Activated CD4-positive, alpha-beta T cell treated with anti-CD3 and anti-CD28 coated beads, Interleukin-2, amount 50 U/mL, for 4 hours (primary cell): ENCODE measurements at places on chromosomes 11 and 22.
A peak's percentile ranks its signal among the peaks of the same experiment; 100 is the strongest.

DNA sequence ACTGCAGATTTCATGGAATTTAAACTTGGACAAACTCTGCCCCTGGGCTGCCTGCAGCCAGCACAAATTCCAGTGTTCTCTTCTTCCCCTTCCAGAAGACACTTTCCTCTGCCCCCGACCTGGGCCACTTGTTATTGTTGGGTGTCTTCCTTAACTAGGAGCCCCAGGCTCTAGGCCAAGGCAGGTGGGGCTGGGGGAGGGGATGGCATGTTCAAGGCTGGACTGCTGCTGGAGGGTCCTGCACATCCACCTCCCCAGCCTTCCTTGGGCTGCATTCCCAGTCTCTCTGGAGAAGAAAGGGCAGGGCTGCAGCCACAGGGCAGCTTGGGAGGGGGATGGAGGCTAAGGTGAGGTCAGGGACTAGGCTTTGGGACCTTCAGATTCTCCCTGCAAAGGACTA is 11.5 kb upstream of the SLC22A6 start:
- DNase-seq, result no peak

- DNase-seq, result no peak
These were observed 14.2 kb downstream of the SCYL1 start for GRCh38 chr11:65538915-65539743.

GRCh38 chr11:101759771-101760450 is 154.9 kb upstream of the CEP126 start:
- no peak for DNase-seq

- DNase-seq, result no peak
These were observed 217.9 kb downstream of the DSCAML1 start for GRCh38 chr11:117579161-117579560.

- DNase-seq, result no peak
These were observed 58.0 kb downstream of the KCNJ1 start for GRCh38 chr11:128809128-128809527.

- peak; percentile 33 for DNase-seq
These were observed 43.5 kb upstream of the TCF20 start for GRCh38 chr22:42313804-42314581.

- DNase-seq, result no peak
These were observed 1035.8 kb downstream of the TBC1D22A start for GRCh38 chr22:47798229-47798628.

DNA sequence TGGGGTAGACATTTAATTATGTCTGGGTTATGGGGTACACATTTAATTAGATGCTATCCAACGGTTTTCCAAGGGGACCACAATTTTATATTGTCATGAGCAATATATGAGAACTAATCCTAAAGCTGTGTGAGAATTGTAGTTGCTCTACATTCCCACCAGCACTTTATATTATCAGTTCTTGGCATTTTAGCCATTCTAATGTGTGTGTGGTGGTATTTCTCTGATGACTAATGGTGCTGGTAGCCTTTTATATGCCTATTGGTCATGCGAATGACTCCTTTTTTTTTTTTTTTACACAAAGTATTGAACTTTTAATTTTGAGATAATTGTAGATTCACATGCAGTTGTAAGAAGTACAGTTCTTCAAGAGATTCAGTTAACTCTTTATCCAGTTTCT is 26.2 kb downstream of the TMEM135 start:
- no peak for DNase-seq

DNA sequence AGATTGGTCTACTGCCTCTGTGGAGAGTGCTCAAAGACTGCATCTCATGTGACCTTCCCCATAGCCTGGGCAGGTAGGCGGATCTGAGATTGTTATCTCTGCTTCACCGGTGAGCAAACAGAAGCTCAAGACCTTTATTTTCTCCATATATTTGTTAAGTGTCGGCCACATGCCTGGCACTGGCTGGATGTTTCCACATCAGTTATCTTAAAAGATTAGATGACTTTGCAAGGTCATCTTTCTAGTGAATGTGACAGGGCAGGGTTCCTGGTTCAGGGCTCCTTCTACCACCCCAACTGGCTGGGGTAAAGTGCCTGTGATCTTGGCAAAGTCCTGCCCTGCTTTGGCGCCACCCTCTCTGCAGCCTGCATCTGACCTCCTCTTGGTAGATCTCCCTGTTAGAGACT is 125.0 kb downstream of the CCDC81 start:
- DNase-seq, result no peak

- DNase-seq, result peak; percentile 55
These were observed 28.5 kb downstream of the RCOR2 start for GRCh38 chr11:63888170-63889086.

DNA sequence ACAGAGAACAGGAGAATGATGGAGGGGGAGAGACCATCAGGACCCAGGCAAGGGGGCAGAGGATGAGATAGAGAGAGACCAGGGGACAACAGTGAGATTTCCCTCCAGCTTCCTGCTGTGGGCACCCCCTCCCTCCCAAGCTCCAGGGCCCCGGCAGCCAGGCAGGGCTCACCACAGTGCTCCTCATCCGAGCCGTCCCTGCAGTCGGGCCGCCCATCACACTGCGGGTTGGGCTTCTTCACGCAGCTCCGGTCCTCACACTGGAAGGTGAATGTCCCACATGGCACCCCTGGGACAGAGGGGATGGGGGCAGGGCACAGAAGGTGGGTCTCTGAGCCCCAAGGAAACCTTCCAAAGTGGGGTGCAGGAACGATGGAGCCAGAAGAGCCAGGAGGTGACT is 19.2 kb downstream of the KCTD17 start:
- no peak for DNase-seq

DNA sequence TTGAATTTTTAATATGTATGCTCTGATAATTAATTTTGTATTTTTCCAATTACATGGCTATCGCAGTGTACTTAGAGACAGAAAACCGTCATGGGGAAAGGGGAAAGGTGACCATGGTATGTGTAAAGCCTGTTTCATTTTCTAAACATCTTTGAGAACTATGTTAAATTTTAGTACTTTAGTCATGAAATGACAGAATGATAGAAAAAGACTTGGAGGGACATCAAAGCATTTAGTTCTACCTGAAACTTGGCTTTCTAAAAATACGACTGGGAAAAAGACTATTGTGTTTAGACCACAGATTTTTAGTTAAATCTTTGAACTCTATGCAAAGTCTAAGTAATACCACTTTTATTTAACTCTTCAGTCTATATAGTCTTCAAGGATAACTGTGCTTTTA is 54.1 kb downstream of the MAML2 start:
- DNase-seq, result no peak

- DNase-seq, result no peak
These were observed 73.0 kb downstream of the CD44 start for GRCh38 chr11:35211952-35212351.

- DNase-seq, result no peak
These were observed 16.9 kb downstream of the CTTN start for GRCh38 chr11:70415191-70415590.

- no peak for DNase-seq
These were observed 125.7 kb downstream of the PARVA start for GRCh38 chr11:12503039-12503484.

- DNase-seq, result no peak
These were observed 45.8 kb upstream of the FIBIN start for GRCh38 chr11:26947904-26948639.

DNA sequence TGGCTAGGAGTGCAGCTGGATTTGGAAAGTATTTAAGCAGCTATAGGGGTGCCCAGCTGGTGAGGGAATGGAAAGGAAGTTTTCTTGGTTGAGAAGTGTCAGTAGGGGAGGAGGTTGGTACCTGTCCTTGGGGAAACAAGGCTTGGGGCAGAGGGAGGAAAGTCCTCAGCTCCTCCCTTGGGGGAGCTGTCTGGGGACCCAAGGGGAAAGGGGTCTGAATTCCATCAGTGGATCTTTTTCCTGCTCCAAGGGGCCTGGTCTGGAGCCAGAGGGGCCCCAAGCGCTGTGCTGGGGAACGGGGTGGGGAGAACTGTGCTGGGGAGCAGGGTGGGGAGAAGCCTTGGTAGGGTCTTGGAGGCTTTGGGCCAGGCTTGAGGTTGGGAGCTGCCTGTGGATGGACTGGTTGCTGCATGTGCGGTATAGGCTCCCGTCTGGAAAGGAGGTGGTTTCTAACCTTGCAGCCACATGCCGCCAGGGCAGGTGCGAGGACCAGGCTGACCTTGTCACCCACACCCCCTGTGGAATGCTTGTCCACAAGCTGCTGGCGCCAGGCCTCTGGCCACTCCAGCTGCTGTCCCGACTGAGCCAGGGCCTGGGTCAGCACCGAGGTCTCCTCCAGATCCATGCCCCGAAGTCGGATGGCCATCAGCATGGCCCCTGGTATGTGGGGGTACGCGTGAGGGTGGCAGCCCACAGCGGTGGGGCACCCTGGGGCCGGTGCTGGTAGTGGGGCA is 963 bp downstream of the TYMP start:
- DNase-seq, result no peak

- no peak for DNase-seq
These were observed 35.7 kb upstream of the ELF5 start for GRCh38 chr11:34549271-34549670.

DNA sequence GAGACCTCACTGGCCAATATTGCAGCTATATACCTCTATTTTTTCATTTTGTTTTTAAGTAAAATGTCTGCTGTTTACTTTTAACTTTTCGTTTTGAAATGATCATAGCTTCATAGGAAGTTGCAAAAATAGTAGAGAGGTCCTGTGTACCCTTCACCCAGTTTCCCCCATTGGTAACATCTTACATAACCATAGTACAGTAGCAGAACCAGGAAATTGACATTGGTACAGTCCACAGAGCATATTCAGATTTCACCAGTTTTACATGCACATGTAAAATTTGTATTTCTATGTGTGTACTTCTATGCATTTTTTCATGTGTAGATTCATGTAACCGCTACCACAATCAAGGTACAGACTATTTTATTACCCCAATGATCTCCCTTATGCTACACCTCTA is 3.8 kb downstream of the AMOTL1 start:
- no peak for DNase-seq

DNA sequence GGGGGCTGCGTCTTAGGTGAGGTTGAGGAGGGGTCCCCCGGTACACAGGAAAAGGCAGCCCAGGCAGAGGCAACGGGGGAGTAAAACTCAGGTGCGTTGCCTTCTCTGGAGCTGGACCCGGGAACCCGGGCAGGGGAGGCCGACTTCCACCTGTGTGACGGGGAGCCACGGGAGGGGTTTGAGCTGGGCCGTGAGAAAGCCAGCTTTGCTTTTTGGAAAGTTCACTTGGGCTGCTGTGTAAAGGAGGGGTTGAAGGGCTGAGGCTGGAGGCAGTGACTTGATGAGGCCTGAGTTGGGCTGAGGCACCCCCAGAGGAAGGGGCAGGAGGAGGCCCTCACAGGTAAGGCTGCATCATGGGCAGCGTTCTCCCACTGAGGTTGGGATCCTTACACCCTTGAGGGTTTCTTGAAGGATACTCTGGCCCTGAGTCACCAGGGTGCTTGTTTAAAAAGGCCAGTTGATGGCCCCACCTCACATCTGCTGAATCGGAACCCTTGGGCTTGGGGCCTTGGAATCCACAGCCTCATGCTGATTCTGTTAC is 47.2 kb downstream of the CHRDL2 start:
- no peak for DNase-seq

DNA sequence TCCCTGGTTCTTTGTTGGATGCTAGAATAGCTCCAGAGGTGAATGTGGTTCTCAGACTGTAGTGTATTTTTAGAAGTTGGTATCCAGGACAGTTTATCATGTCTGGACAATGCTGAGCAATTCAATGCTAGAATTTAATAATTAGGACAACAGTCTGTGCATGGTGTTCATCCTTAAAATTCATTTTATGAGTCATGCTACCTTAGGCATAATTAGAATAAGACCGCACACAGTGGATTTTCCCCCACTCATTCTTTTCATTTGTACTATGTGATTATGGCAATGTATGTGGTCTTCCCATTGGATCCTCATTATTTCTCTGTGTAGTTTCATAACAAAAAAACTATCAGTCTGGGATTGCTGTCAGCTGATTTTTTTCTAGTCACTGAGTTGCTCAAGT is 196.7 kb downstream of the ARHGAP42 start:
- DNase-seq, result no peak

DNA sequence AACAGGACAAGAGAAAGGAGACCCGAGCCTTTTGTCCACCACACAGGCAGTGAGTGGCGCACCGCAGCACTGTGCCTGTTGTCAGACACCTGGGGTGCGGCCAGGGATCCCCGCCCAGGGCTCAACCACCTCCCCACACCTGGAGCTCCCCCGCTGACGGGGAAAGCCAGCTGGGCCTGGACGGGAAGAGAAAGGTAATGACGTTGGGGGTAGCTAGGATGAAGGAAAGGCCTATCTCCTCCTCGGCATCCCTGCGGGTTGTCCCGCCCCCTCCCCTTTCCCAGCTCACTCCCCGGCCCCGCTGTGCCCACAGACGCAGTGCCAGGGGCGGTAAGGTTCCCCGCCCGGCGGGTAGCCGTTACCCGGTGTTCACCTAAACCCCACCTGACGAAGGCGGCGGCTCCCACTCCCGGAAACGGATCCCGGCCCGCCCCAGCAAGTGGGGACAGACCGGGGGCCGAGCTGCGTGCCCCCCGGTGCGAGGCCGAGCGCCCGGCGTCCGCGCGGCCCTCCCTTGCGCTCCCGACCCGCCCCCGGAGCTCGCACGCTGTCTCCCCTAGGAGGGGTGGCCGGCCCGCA is 495 bp downstream of the HYOU1 start:
- DNase-seq, result peak; percentile 21

- no peak for DNase-seq
These were observed 47.1 kb downstream of the ADAMTS8 start for GRCh38 chr11:130381317-130381716.

- DNase-seq, result no peak
These were observed 221.2 kb downstream of the BUD13 start for GRCh38 chr11:116551576-116551975.

GRCh38 chr11:30579415-30580175 is 6.6 kb downstream of the MPPED2 start:
- no peak for DNase-seq

DNA sequence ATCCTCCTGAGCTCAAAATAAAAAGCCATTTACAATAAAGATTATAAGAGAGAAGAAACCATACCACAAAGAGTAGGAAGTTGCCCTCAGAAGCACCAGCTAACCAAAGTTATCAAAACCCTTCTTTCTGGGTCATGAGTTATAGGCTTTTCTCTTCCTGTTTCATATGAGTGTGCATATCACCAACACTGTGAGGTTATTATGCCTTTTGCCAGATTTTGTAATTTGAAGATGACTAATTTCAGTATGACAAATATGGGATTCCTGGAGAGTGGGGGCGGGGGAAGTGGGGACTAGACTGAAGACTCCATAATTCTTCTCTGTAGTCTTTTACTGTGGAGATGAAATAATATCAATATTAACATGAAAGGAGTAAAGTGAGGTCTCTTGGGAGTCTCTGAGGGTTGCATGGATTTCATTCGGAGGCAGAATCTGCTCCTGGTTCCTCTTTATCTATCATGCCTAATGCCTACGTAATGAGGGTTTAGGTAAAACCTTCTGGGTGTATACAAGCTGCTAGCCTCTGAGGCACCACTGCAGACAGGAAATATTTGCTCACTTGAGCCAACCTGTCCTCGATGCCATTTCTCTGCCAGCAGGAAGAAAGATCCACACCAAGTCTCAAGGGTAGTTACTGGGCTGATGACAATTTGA is 2.1 kb downstream of the LPXN start:
- DNase-seq, result peak; percentile 61

GRCh38 chr22:44532552-44532951 is 34.5 kb upstream of the RTL6 start:
- no peak for DNase-seq

- no peak for DNase-seq
These were observed 254.6 kb downstream of the BUD13 start for GRCh38 chr11:116518141-116518540.

GRCh38 chr11:33248416-33248971 is 8.7 kb upstream of the HIPK3 start:
- no peak for DNase-seq
